Transverse colon (tissue), 4 donors: ENCODE measurements at places on chromosomes 4 and X.

GRCh38 chr4:48175806-48176205 is 41.8 kb upstream of the TXK start:
- no peak for DNase-seq

DNA sequence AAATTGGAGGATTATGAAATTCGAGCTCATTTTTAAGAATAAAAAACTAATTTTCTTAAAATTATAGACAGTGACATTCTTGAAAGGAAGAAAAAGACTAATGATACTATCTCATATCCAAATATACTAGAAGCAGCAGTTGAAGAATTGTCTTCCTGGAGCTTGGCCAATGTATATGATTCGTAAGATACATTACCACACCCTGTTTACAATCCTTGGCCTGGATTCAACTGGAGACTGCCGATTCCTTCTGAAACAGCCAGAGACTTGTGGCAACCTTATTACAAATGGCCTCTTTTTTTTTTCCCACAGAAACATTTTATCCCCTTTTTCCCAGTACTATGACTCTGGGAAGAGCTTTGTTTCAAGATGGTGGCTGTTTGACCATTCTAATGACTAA is 571.2 kb upstream of the FAT1 start:
- peak; percentile 58 for DNase-seq

GRCh38 chrX:112688242-112688641 is 8.5 kb upstream of the LHFPL1 start:
- DNase-seq: no peak

DNA sequence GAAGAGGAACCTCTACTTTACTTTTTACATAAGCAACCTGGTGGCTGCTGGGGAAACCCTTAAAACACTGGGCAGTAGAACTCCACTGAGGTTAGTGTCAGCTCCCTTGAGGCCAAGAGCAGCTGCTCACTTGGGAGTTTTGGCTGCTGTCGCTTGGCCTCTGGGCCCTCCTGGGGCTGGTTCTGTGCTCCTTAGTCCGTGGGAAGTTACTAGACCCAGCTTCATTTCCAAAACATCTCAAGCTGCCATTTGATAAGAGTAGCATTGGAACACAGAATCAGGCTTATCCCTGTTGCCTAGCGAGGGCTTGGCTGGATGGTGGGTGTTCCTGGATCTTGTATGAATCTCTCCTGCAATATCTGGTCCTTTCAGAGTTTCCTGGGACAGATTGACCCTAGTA is 26.1 kb downstream of the RNF4 start:
- DNase-seq: no peak

DNA sequence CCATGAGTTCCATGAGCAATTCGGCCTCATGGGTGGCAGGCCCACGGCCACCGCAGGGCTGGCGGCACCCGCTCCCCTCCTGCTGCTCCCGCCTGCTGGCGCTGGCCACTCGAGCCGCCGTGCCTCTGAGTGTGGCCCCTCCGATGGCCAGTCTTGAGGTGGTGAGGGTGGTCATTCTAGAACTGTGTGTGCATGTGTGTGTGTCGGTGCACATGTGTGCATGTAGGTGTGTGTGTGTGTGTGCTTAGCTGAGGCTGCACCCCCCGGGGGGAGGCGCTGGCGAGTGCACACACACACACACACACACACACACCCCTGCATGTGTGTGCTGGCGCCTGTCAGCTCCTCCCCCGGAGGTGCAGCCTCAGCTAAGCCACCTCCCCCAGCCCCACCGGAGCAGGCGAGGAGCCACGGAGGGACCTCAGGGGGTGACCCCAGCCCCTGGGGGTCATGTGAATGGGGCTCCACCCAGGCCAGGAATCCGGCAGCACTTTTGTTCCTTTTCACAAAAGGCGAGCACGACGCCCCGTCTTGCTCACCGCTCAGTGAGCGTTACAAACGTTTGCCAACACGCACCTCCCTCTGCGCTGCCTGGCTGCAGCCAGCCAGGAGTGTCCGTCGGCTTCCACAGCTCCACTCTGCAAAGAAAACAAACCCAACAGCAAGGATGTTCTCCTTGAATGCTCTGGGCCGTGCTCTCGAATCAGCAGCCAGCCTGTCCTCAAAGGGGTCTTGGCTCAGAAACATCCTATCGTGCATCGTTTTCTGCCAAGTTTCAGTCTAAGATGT is 29.9 kb downstream of the FGFRL1 start:
- no peak for DNase-seq

- no peak for DNase-seq
These were observed 44.9 kb downstream of the AFAP1 start for GRCh38 chr4:7894677-7895181.

DNA sequence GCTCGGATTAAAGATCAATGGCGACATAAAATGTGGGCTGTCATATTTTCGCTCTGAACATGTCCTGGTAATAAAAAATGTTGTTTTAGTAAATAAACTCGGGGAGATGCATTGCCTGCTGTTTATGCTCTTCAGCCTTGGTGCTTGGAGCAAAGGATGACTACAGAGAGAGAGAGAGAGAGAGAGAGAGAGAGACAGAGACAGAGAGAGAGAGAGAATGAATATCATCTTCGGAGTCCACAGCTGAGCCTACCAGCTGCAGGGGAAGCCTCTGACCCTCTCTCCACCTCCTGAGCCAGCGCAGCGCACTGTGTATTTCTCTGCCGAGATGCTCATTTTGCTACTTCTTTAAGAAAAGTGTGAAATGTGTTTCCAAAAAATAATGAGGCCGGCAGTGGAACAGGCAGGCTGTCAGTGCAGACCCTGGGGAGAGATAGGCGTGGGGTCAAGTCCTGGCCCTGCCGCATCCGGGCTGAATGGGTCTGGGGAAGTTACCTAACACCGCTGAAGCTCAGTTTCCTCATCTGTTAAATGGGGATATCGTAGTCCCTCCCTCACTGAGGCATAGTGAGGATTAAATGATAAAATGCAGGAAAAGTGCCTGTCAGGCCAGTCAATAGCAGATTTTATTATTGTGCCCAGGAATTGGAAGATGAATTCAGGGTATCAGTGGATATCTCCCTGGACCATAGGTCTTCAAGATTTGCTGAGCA is 58.5 kb upstream of the LGI2 start:
- no peak for DNase-seq

- DNase-seq: no peak
These were observed 237.1 kb upstream of the TLL1 start for GRCh38 chr4:165635951-165636350.

GRCh38 chrX:119775517-119776238 is 15.8 kb downstream of the RPL39 start:
- no peak for DNase-seq

DNA sequence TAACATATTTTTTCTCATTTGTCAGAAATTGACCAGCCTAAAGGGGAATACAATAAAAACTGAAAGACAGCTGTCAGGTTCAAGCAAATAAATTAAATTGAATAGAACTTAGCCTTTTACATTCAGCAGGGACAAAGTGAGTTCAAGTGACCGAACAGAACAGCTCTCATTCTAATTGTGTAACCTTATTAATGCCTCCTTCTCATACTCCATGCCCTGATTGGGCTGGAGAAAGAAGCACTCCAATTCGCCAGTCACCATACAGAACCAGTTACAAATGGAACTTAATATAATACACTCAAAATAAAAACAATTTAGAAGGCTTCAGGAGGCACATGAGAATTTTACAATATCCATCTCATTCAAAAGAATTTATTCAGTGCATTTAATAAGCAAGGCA is 8.0 kb downstream of the PPP3CA start:
- DNase-seq: no peak

- DNase-seq: no peak
These were observed 331.8 kb downstream of the DKK2 start for GRCh38 chr4:106704253-106704870.

DNA sequence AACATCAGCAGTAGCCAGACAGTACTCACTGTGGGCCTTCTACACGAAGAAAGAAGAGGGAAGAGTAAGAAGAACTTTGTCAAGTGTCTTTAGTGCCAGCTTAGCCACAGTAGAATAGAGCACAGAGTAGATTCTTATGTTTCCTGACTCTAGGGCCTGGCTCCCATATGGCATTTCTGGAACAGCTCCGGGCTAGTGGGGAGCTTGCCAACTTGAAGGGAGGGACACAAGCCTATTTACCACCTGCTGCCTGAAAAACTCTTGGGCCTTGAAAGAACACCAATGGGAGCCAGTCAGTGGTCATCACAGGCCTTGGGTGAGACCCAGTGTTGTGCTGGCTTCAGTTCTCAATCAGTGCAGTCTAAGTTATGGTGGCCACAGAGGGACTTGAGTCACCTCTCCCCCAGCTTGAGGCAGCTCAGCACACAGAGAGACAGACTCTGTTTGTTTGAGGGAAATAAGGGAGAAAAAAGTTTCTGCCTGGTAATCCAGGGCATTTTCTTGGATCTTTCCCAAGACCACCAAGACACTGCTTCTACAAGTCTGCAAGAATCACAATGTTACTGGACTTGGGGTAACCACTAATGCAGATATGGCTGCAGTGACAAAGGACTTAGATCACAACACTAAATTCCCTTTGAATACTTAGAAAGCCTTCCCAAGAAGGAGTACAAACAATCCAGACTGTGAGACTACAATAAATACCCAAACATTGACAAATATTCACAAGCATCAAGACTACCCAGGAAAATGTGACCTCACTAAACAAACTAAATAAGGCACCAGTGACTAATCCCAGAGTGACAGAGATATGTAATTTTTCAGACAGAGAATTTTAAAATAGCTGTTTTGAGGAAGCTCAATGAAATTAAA is 261.0 kb upstream of the NDST3 start:
- peak; percentile 16 for DNase-seq

DNA sequence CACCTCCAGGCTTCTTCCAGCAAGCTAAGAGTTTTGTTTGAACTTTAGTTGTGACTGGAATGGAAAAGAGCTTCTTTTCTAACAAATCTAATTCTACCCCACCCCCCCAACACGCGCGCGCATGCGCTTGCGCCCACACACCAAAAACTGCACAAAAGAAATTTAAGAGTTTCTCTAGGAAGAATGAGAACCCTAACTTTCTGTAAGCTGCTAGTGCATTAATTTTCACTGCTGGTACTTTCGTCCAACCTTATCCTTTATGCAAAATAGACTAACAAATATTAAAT is 9.0 kb upstream of the INTU start:
- DNase-seq: no peak

DNA sequence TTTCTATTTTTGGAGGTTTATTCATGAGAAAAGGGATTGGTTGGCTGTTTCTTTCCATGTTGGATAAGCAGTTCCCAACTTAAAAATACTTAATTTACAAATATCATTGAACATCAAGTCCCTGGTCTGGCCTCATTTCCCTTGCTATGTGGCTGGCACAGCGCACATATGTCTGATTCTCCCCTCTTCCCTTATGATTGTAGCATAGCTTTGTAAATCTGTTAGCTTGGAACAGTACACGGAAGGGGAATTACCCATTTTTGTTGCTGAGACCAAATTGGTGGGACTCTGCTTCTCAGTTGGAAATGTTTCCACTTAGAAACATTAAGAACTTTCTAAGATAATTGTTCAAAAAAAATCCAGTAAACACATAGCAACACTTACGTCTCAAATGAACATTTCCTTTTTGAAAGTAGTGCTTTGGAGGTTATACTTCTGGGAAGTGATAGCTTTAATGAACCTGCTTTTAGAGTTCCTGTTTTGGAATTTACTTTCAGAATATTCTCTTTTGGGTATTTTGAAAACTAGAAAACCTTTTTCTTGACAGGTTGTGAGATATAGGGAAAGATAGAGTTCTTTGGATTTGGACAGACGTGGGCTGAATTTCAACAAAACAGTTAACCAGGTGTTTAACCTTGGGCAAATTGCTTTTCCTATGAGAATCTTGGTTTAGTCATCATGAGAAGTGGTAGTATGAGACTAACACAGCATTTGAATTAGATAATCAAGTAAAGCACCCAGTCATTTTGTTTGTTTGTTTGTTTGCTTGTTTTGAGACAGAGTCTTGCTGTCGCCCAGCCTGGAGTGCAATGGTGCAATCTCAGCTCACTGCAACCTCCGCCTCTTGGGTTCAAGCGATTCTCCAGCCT is 47.3 kb downstream of the STIM2 start:
- DNase-seq: no peak

DNA sequence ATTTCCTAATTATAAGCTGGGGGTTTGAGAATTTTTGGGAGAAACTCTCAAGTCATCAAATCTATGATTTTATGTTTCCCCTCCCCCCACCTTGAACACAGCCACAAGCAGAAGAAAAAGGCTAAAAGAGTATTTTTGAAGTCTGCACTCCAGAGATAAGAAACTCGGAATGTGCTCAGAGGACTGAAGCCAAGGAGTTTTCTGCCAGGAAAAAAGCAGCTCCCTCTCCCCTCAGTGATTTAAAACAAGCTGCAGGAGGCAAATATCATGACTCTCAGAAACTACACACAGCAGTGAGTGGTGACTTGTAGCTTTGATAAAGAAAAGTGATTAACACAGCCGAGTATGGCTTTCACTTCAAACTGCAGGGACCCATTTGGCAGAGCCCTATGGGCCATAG is 800.2 kb upstream of the FTHL17 start:
- no peak for DNase-seq

DNA sequence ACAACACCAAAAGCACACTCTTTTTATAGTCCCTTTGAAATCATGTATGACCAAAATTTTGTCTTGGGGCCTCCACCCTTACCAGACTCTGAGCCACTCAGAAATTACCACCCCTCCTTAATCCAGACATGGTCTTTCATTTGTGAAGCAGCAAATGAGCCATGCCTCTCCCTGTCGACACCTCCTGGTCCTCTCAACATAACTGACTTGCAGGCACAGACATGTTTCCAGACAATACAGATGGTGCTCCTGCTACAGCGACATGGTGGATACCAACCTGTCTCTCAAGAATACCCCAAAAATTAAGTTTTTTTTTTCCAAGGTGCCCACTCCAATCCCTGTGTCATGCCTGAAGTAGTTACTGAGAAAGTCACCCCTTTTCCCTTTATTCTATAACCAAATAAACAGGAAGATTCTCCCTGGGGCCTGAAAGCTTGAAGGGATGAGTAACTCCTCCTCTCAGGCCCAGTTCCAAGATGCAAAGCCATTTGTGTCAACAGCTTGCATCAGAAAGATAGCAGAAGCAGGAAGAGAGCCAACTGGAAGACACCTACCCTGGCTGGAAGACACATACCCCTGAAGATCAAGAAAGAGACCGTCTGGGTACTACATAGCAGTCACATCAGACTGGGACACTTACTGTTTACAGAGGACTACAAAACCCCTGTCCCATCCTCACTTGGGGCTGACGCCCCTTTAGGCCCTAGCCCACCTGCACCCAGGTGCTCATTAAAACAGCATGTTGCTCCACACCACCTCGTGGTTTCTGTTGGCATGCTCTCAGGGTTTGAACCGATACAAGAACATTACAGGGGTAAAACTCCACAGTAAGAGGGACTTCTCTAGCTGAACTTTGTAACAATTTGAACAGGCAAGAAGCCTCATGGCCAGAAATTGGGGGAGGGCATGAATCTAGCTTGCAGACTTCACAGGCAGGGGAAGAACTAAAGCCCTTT is 5.5 kb upstream of the UGT2B17 start:
- no peak for DNase-seq
